Fibroblast of lung (primary cell): ENCODE measurements at places on chromosomes 3 and 15. TPM values are rescaled to one million over a fixed set of nuclear protein-coding genes. Genes with fewer than 3 reads are reported as not detected.
A peak's percentile ranks its signal among the peaks of the same experiment; 100 is the strongest.

GRCh38 chr15:66859688-66860253 is 157.7 kb downstream of the SMAD6 start:
- no peak for DNase-seq

SNRPA1 gene
- 7.7 and 12.9 TPM in 2 replicates for total RNA-seq

DNA sequence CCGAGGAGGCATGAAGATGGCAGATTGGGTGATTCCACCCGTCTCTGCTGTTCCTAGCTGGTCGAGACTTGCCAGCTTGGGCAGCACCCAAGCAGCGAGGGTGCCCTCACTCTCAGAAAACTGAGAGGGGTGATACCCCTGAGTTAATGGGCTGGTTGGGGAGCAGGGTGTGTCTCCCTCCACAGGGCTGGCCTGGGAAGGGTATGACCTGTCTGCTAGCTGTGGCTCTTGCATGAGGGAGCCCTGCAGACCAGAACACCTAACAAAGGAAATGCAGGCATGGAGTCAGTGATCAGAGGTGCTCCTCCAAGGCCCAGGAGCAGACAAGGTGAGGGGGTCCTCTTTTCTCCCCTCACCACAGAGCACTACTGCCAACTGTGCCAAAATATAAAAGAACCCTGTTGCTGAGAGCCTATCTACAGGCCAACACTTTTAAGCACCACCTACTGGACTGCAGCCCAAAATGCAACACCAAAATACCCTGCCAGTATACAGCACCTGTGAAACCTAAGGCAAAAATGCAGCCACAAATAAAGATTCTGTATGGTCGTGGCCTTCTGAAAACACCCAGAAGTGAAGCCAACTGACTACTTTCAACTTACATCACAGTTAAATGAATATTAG is 35.8 kb upstream of the PPM1L start:
- DNase-seq: no peak

GRCh38 chr3:5202222-5202621 is 14.7 kb downstream of the EDEM1 start:
- DNase-seq: peak; percentile 68
